Activated T-cell treated with anti-CD3 and anti-CD28 coated beads for 24 hours (primary cell): ENCODE measurements at places on chromosomes 1 and 21.

GRCh38 chr1:234295068-234295467 lies 78.2 kb upstream of the COA6 start:
- DNase-seq, result no peak

DNA sequence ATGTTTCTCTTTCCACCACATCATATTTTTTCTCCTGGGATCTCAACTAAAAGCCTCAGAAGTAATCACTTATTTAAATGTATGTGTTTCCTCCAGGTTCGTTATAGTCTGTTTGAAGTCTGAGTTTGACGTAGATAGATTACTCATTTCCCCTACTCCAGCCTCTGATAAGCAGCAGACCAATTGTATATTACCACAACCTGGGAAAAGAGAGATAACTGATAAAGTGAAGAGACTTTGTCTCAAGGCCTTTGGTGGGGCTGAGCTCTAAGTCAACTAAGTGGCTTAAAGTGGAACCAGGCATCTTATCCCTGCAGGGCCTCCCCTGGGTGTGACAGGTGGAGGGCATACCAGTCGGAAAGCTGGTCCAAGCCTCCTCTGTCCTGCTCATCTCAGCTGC lies 34.9 kb upstream of the CACNA1E start:
- no peak for DNase-seq

DNA sequence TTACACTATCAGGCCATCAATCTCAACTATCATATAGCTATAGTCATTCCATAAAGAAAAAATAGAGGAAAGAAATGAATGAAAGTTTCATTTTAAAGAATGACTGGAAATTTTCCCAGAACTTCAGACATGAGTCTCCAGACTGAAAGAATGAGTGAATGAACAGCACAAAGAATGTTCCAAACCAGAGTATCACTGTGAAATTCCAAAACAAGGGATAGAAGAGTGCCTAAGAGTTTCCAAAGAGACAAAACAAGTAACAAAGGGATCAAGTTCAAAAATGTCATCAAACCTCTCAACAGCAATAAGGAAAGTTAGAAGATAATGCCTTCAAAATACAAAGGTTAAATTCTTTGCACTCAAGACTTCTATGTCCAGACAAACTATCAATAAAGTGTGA lies 114.9 kb downstream of the DENND1B start:
- no peak for DNase-seq

- DNase-seq, result no peak
These were observed 31.6 kb upstream of the KIF1B start for GRCh38 chr1:10178597-10179405.

GRCh38 chr1:211601982-211602670 lies 23.2 kb upstream of the SLC30A1 start:
- DNase-seq, result no peak

- peak; percentile 0 for DNase-seq
These were observed 41.2 kb downstream of the DMAP1 start for GRCh38 chr1:44254392-44254910.

- DNase-seq, result no peak
These were observed 44.9 kb downstream of the HHAT start for GRCh38 chr1:210373628-210373877.

DNA sequence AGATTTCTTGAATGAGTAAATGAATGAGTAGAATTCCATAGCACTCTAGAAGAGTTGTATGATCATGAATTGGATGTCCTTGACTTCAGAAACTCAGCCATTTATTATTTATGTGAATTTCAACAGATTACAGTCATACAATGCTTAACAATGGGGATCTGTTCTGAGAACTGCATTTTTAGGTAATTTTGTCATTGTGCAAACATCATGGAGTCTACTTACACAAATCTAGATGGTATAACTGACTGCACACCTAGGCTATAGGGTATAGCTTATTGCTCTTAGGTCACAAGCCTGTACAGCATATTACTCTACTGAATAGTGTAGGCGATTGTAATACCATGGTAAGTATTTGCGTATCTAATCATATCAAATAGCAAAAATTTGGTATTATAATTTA lies 59.6 kb downstream of the PRRX1 start:
- no peak for DNase-seq
